ENCODE measurements at places on chromosomes 3 and 15.

GRCh38 chr15:86624261-86625036 lies 544.8 kb downstream of the AGBL1 start:
- H3K4me3 ChIP-seq = peak overlapping the region; percentile 41
- peak; percentile 88 for DNase-seq
- H3K36me3 ChIP-seq = no peaks in the 10 kb centered on the region
- H3K27me3 ChIP-seq = no peaks in the 10 kb centered on the region
- peaks cover 49% of the 10 kb centered on the region for H3K4me1 ChIP-seq

- peak overlapping the region; percentile 32 for H3K27ac ChIP-seq
- peak overlapping the region; percentile 5 for H3K4me3 ChIP-seq
- peaks cover 32% of the 10 kb centered on the region for H3K36me3 ChIP-seq
- no peak for DNase-seq
These were observed 38.4 kb downstream of the MAP2K1 start for GRCh38 chr15:66424963-66425612.

DNA sequence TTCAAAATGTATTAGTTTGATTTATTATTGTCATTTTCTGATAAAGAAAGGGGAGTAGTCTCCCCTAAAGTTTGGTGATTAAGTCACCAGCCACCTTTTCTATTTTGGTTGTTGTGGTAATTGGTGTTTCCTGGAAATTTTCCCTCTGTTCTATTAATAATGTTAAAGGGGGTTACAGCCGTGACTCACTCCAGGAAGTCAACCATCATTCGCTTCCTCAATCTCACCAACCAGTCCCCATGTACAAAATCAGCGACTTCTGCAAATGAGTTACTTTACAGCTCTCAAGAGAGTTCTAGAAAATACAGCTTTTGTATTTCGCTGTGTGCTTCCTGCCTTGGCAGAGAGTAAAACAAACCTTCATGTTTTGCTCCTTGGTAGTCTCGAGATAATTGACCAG lies 285.1 kb downstream of the LPP start:
- DNase-seq = peak; percentile 47
- H3K27ac ChIP-seq = peak overlapping the region; percentile 77
- peaks cover 38% of the 10 kb centered on the region for H3K4me1 ChIP-seq

DNA sequence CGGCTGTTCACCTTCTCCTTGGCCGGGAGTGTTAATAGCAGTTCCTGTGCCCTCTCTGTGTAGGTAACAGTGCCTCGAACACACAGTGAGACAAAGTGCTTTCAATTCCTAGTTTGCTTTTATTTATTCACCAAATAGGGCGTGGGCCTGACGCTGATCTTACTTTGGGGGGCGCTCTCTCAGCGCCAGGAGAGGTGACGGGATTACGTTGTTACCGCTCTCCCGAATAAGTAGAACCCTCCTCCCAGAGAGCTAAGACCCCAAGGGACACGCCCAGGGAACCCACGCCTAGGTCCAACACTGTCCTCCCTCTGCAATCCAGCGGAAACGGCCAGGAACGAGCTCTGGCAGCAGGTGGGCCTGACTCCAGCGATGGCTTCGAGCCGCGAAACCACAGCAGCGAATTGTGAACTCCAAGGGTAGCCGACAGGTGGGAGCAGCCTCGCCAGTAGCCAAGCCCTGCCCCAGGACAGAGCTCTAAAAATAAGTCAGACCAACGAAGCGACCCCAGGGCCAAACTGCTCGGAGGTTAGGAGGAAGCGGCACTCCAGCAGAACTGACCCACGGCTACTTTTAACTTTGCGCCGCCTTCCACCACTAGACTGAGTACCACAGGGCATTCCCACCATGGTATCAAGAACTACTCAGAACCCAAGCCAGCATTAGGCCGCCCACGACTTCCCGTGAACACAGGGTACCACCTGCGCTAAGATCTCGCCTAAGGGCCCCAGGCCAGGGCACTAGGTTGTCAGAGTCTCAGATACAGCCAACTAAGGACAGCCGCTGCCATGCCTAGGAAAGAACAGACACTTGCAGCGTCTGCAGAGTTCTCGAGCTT lies 1.6 kb upstream of the SIN3A start:
- peaks cover 3% of the 10 kb centered on the region for H3K36me3 ChIP-seq
- no peaks in the 10 kb centered on the region for H3K27me3 ChIP-seq
- peak overlapping the region; percentile 99 for H3K27ac ChIP-seq
- H3K4me3 ChIP-seq = peak overlapping the region; percentile 95

GRCh38 chr15:92033314-92033713 lies 179.8 kb downstream of the SLCO3A1 start:
- DNase-seq = no peak
- no peaks in the 10 kb centered on the region for H3K36me3 ChIP-seq
- peaks cover 4% of the 10 kb centered on the region for H3K4me1 ChIP-seq
- no peaks in the 10 kb centered on the region for H3K27me3 ChIP-seq
- H3K27ac ChIP-seq = no peak overlapping the region

DNA sequence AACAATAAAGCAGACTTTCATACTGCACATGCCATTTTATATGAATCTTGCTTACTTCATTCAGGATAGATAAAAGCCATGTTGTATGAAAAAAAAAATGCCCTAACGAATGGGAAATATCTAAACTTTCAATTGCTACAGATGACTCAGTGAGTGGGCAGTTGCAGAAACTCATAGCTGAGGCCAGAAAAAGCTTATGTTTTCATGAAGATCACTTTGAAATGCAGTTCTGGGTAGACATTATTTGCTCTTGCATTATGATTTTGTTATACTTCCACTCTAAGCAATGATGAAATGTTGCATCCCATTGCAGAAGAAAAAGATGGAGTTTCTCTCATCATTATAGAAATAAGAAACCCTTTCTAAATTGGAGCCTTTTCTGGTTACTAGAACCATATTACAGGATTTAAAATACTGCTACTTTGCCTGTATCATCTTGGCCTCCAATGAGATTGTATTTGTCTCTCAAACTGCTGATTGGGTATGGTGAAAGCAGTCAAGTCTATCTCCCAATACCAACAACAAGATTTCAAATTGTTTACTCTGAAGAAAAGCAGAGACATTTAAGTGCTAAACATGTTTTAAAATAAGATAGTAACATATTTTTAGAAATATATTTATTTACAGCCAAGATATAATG lies 17.0 kb downstream of the PEAK1 start:
- no peak overlapping the region for H3K4me3 ChIP-seq
- no peak overlapping the region for H3K27ac ChIP-seq
- peaks cover 11% of the 10 kb centered on the region for H3K36me3 ChIP-seq
- peaks cover 27% of the 10 kb centered on the region for H3K4me1 ChIP-seq
- H3K27me3 ChIP-seq = no peaks in the 10 kb centered on the region

DNA sequence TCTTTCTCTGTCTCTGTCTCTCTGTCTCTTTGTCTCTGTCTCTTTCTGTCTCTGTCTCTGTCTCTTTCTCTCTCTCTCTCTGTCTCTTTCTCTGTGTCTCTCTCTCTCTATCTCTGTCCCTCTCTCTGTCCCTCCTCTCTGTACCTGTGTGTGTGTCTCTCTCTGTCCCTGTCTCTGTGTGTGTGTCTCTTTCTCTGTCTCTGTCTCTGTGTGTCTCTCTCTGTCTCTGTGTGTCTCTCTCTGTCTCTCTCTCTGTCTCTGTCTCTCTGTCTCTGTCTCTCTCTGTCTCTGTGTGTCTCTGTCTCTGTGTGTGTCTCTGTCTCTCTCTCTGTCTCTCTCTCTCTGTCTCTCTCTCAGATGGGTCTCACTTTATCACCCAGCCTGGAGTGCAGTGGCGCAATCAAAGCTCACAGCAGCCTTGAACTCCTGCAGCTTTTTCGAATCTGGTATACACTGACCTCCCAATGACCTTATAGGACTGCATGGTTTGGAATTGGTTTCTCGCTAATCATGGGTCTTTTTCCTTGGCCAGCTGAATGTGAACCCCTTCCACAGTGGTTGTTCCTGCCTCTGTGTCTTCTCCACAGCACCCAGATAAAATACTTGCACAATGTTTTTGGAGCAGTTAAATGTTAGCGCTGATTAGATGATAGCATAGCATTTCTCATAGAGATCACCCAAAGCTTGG lies 102.6 kb upstream of the KLHL25 start:
- H3K4me1 ChIP-seq = no peaks in the 10 kb centered on the region
- peaks cover 19% of the 10 kb centered on the region for H3K27me3 ChIP-seq
- no peak for DNase-seq
- no peak overlapping the region for H3K4me3 ChIP-seq

Measured in T-helper 2 cell treated with Interferon-gamma antibody and Interleukin-4, amounts not matched to agents 5 μg/mL and 100 μg/mL, for 36 hours (primary cell).